ENCODE measurements at places on chromosomes 3 and 15.

- no peak for DNase-seq
Measured at GRCh38 chr3:157384031-157384430, 52.6 kb upstream of the PTX3 start.

- DNase-seq = no peak
Measured at GRCh38 chr3:106685745-106686144, 691.5 kb upstream of the CCDC54 start.

- DNase-seq = no peak
Measured at GRCh38 chr3:126968391-126969390, 14.2 kb upstream of the PLXNA1 start.

DNA sequence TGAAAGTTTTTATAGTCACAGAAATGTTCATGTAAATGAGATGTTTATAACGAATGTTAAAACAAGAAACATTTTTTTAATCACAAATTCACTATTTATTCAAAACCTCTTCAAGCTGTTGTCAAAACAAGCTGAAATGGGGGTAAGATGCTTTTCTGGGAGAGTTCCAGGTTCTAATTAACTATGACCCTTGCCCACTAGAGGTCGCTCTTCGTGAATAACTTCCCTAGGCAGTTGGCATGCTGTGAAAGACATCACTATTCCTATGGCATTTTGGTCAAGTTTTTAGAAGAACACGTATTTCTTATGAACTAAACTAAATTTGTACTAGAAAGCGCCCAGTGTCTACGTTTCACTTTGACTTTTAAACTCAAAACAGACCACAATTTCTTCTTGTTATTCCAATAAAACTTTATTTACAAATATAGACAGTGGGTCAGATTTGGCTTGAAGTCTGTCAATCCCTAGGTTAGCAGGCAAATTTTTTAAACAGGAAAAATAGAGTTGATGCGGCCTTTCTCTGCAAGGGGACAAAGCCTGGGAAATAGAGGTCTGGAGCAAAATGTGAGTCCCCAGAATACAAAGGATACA, 62.8 kb upstream of the CMTM8 start:
- DNase-seq = peak; percentile 27

- no peak for DNase-seq
Measured at GRCh38 chr3:73605861-73606260, 18.9 kb downstream of the PDZRN3 start.

GRCh38 chr15:100039994-100040393, 301.8 kb downstream of the ADAMTS17 start:
- DNase-seq = no peak

GRCh38 chr3:51706788-51707731, at the start of gene GRM2:
TSS of gene GRM2 (plus strand) at chr3:51707068. CDS start at chr3:51708984, 1,916 bp downstream.
- no peak for DNase-seq

DNA sequence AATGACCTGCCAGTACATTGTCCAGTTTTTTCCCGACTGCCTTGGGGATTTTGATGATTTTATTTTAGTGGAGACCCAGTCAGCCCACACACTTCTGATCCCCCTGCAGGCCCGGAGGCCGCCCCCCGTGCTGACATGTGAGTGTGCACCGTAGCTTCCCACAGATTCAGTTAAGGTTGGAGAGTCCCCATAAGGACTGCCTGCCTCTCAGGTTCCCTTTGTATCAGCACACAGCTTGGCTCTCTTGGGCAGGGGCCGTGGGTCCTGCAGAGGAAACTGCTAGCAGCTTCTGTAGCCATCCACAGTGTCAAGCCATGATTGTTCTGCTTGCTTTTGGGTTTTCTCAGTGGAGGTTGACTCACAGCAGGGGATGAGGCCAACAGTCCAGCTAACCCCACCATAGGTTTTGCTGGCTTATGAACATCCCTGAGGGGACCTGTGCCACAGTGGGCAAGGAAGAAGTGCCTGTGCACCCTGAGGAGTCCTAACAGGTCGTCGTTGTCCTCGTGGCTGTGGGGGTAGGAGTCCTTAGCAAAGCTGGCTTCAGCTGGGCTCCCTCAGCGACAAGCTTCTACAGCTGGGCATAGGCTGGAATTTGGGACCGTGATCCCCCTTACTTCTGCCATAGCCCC, 46.4 kb downstream of the DLEC1 start:
- no peak for DNase-seq

GRCh38 chr3:104907507-104907906, 459.2 kb upstream of the ALCAM start:
- DNase-seq = peak; percentile 50

DNA sequence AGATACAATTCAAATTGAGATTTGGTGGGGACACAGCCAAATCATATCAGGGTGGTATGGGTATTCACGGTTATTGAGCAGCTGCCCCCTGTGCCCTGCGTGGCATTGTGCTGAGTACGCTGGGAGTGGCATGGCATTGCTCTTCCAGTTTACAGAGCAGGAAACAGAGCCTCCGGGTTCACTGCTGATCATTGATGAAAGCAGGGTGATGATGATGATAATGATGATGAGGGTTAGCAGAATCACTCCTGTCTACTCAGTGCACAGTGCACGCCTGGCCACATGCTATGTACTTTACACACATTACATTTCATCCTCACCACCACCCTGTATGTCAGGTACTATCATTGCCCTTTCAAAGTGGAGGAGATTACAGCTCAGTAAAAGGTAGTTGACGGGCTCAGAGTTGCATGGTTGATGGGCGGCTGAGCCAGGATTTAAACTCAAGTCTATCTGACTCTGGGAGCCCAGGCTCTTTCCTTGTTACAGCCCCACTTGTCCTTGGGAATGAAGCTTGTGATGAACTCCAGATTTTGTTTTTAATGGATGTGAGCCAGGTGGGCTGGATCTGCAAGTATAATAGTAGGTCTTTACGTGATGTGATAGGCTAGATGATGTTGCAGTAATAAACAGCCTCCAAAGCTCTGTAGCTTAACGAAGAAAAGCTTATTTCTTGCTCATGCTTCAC, 87.6 kb upstream of the MYZAP start:
- no peak for DNase-seq

DNA sequence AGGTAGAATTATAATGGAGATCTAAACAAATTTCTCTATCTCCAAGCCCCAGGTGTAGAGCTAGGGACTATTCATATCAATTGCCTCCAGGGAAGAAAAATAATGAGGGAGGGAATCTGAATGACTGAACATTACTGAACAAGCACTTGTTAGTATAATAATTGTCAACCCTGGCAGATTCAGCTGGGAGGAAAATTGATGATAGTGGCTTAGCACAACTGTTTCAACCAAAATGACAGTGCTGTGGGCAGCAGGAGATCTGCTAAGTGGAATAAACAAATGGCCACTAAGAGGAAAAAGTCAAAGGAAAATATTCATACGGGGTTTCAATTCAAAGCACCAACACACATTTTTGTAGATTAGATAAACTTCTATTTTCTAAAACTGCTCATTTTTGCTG, 294.9 kb upstream of the ZNF385D start:
- no peak for DNase-seq

DNA sequence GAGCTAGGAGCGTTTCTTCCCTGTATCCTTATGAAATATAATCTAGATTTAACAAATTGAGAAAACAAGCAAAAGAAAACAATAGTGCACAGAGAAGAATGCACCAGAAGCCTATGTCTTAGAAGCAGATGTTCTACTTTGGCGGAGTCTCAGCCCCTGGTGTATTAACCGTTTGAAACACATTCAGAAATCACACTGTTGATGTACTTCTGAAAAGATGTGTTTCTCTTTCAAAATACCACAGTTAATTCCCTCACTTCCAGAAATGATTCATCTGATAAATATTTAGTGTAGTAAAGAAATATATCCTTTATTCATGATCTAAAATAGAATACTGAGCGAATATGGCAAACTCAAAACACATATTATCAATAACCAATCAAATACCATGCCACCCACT, 77.7 kb downstream of the CBLB start:
- DNase-seq = peak; percentile 21

- no peak for DNase-seq
Measured at GRCh38 chr3:25781758-25782594, 1.3 kb downstream of the NGLY1 start.

- DNase-seq = no peak
Measured at GRCh38 chr15:64678126-64678819, 97.1 kb downstream of the RBPMS2 start.

DNA sequence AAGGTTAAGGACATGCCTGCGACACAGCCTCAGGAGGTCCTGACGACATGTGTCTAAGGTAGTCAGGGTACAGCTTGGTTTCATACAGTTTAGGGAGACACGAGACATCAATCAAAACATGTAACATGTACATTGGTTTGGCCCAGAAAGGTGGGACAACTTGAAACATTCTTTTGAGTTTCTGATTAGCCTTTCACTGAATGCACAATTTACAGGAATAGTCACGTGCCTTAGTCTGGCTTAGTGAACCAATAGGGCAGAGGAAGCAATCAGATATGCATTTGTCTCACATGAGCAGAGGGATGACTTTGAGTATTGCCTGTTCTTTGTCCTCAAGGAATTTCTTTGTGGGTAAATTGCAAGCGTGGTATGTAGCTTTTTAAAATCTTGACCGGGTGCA, 24.5 kb upstream of the HDAC11 start:
- DNase-seq = no peak

DNA sequence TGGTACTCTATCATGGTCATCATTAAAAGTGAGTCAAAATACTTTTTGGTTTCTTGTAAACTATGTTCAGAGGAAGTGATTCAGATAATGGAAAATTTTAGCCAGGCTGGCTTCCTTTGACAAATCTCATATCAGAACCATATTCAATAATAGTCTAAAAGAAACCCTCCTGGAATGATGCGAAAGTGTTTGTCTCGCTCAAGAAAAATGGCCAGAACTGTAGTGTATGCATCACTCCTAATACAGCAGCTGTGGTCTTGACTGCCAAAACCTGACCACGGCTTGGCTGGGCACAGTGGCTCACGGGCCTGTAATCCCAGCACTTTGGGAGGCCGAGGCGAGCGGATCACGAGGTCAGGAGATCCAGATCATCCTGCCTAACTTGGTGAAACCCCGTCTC, 35.6 kb upstream of the KCNMB2 start:
- DNase-seq = peak; percentile 75

- no peak for DNase-seq
Measured at GRCh38 chr15:38186507-38186906, 66.1 kb upstream of the SPRED1 start.

DNA sequence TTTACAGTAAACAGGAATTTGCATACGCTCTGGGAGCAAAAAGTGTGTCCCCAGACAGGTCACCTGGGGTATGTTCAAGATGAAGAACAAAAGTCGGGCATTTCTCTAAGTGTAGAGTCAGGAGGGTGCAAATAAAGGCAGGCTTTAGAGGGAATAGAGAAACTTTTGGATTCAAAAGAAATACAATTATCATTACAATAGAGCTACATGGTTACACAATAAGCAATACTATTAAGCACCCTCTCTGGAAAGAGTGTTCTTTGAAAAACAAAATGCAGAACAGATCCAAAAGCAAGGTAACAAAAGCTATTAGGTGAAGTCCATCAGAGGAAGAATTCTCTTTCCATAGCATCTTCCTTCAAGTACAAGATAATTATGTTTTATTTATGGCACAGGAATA, 679.7 kb downstream of the FHIT start:
- no peak for DNase-seq

- DNase-seq = no peak
Measured at GRCh38 chr3:4523710-4524698, 30.9 kb downstream of the ITPR1 start.

DNA sequence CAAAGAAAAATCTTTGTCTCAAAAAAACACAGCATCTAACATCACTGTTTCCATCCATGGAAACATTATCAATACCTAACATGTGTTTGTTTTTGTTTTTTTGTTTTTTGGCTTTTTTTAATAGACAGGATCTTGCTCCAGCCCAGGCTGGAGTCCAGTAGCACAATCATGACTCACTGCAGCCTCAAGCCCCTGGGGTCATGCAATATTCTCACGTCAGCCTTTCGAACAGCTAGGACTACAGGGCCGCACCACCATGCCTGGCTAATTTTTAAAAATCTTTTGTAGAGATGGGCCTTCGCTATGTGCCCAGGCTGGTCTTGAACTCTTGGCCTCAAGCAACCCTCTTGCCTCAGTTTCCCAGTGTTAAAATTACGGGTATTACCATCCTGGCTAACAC, 52.8 kb downstream of the RAF1 start:
- DNase-seq = no peak

- no peak for DNase-seq
Measured at GRCh38 chr3:147426931-147427330, 17.8 kb downstream of the ZIC1 start.

DNA sequence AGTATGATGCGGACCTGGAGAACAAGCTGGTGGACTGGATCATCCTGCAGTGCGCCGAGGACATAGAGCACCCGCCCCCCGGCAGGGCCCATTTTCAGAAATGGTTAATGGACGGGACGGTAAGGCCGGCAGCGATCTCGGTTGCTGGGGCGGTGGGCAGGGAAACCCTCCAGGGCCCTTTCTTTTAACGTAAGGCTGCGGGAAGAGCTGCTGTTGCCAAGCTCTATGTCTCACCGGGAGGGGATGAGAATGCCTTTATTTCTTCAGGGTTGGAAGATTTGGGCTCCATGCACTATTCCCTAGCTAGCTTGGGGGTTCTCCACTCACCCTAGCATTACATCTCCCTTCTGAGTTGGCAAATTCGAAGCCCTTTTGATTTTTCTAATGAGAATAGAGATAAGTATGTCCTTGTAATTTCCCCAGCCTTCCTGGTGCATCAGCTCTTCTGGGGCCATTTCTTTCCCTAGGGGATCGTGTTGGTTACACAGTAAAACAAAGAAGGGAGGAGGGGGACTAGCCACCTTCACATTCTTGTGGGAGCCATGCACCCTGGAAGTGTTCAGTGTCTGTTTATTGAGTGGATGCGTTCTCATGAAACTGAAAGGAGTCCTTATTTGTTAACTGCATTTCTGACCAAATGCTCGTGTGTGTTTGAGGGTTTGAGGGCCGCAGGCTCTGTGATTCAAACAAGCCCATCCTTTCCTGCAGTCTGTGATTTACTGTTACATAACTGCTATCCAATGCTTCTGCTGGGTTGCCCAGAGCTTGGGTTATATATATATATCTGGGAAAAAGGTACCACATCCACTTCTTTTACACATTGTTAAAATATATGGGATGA, 982 bp downstream of the TAGLN3 start:
- DNase-seq = no peak

- DNase-seq = peak; percentile 62
Measured at GRCh38 chr15:70775160-70775559, 11.8 kb upstream of the UACA start.

GRCh38 chr3:194029846-194030245, 106.1 kb upstream of the HES1 start:
- no peak for DNase-seq
